HCEC 1CT (cell line): ENCODE measurements at places on chromosomes 7 and 10.

DNA sequence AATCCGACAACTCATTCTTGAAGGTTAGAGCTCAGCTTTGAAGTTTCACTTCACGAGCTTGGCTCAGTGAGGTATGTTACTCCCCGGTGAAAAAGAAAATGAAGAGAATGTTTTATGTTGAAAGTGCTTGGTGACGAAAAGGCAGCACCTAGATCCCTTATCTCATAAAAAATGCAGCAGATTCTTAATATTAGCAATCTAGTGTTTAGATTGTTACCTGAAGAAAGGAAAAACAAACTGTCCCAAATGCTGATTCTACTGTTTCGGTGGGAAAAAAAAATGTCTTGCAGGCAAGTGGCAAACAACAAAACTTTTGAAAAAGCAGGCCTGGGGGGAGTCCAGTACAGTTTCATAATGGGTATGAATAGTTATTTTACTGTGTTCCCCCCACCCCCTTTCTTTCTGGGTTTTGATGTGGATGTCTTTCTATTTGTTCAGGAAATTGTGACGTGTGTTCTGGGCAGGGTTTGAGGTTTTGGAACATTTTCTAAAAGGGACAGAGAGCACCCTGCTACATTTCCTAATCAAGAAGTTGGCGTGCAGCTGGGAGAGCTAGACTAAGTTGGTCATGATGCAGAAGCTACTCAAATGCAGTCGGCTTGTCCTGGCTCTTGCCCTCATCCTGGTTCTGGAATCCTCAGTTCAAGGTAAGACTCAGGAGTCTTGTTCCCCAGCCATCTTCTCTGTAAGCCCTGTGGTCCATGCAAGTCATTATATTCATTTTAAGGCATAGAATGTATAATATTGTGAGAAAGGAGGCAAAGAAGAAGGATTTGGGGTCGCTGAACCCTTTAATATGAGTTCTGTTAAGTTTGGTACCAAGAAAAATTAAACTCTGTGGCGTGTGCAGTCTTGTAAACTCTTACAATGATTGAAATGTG is at the start of gene SRGN:
TSS of gene SRGN (plus strand) at position 514 of the 881 bp plus-strand sequence. CDS start at position 569, 55 bp downstream.
- DNase-seq = peak; percentile 70

GRCh38 chr10:11150231-11150731 is 132.6 kb downstream of the CELF2 start:
- DNase-seq = no peak

GRCh38 chr7:27905951-27906350 is 166.0 kb downstream of the TAX1BP1 start:
- DNase-seq = no peak

DNA sequence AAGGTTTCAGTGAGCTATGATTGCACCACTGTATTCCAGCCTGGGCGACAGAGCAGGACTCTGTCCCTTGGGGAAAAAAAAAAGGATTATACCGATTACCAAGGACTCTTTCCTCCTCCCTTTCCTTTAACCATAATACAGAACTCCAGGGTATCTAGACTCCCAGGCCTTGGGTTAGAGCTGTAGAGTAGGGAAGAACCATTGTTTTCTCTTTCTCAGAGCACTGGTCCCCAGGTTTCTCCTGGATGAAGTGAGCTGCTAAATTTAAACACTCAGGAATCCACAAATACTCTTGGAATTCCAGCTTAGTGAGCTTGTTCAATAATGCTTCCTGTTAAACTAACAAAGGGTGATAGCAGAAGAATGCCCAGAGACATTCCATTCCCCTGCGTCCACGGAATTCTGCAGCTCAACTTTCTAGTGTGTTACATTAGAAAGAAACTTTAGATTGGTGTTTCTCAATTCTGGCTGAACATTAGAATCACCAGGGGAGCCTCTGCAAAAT is 14.6 kb upstream of the RPEL1 start:
- DNase-seq = peak; percentile 97

DNA sequence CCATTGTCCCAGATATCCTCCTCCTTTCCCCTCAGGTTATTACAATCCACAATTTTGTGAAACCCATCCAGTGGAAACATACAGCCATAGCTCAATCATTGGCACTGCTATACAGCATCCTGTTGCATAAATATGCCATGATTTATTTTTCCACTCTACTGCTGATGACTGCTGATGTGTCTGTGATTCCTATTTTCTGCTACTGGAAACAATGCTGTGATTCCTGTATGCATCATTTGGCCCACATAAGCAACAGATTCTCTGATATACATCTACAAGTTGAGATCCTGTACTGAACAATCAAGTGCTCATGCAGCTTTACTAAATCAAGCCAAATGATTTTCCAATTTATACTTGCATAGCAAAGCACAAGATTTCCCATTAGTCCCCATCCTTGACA is 39.6 kb downstream of the CUL2 start:
- DNase-seq = no peak

DNA sequence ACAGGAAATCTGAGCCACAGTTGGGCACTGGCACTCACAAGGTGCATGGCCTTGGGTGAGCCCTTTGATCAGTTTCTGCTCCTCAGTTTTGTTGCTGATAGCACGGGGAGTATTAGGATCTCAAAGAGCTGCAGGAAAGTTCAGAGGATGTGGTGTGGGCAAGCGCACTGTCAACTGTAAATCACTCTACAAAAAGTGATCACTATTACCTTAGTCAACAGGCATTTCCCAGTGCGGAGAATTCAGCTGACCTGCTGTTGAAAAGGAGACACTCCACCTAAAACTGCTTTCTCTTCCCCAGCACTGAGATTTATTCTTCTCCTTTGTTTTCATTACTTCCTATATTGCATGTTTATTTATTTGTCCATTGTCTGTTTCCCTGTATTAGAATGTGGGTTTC is 331.0 kb downstream of the PRPF18 start:
- no peak for DNase-seq

GRCh38 chr7:2104716-2105115 is 128.0 kb downstream of the MAD1L1 start:
- no peak for DNase-seq

- DNase-seq = no peak
Observed at GRCh38 chr7:2202901-2203765, 29.6 kb downstream of the MAD1L1 start.

GRCh38 chr7:152336754-152337368 is 98.9 kb downstream of the KMT2C start:
- DNase-seq = peak; percentile 63

DNA sequence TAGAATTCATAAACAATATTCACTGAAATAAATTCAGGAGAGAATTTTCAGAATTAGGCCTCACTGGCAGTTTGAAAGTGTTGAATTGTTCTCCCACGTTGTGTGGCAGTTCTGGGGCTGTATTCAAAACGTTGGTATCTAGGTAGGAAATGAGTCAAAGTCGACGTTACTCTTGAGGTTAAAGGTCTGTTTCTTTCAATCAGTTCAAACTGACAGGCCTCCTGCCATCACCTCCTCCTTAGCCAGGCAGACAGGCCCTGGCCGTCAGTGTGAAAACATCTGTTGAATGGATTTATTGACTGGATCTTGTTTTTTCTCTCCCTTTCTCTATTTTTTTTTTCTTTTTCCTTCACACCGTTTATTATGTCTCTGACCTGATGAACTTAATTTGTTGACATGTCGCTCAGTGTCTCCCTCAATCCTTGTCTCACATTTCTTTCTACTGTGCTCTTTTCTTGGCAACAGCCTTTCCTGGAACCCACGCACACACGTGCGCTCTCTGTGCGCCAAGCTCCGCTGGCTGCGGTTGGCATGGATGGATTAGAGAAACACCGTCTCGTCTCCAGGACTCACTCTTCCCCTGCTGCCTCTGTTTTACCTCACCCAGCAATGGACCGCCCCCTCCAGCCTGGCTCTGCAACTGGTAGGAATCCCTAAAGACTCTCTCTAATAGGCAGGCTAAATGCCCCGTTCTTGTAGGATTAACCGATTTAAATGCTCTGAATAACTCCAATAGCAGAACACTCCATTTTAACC is 231.7 kb downstream of the HDAC9 start:
- no peak for DNase-seq

DNA sequence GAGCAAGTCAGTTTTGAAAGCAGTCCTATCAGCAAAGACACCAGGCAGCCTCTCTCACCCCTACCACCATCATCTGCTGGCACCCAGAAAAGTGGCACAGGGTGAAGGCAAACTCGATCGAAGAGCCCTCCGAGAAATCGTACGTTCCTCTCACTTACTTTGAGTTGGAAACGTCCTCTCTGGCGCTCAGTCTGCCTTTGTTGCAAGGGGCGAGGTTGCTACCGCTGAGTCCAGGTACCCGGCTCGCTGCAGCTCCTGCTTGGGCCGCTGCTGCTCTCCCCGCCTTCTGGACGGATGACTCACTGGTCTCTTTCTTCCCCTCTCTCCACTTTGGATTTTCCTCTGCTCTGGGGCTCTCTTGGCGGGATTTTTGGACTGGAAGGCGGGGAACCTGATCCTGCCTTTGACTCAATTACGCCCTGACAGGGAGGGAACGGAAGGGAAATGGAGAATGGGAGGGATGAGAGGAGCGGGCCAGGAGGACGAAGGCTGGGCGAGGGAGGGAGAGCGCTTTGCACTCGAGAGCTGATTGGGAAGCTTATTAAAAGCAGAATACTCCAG is at the start of gene PTN:
TSS of gene PTN (minus strand) at position 453 of the 561 bp plus-strand sequence. CDS start 88,760 bp downstream, outside the sequence.
- DNase-seq = peak; percentile 63

DNA sequence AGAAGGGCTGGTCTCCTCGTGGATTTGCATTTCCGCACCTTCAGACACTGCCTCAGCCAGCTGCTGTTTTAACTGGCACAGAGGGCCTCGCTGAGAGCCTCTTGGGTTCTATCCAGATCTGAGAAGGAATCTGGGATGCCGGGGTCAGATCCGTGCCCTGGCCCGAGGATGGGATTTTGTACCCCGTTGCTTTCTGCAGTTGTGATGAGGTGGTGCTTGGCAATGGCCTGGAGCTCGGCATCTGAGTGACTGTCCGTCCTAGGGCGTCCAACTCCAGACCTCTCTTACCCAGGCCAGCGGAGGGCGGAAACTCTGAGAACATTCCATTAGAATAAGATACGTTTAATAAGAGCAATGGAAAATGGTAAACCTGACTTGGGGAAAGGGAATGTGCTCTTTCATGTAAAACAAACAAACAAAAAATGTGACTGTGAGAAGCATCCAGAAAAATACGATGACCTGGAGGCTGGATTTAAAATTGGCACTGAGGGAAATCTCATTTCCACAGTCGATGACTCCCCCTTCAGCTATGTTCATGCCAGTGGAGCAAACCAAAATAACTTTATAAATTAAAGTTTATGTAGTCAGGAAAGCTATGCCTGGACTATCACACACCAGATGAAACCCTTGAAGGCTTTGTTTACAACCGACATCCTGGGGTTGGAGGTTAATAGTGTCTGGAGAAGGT is 39.6 kb downstream of the GRK5 start:
- peak; percentile 94 for DNase-seq

- DNase-seq = no peak
Observed at GRCh38 chr10:27258492-27258837, 17.9 kb upstream of the ACBD5 start.

DNA sequence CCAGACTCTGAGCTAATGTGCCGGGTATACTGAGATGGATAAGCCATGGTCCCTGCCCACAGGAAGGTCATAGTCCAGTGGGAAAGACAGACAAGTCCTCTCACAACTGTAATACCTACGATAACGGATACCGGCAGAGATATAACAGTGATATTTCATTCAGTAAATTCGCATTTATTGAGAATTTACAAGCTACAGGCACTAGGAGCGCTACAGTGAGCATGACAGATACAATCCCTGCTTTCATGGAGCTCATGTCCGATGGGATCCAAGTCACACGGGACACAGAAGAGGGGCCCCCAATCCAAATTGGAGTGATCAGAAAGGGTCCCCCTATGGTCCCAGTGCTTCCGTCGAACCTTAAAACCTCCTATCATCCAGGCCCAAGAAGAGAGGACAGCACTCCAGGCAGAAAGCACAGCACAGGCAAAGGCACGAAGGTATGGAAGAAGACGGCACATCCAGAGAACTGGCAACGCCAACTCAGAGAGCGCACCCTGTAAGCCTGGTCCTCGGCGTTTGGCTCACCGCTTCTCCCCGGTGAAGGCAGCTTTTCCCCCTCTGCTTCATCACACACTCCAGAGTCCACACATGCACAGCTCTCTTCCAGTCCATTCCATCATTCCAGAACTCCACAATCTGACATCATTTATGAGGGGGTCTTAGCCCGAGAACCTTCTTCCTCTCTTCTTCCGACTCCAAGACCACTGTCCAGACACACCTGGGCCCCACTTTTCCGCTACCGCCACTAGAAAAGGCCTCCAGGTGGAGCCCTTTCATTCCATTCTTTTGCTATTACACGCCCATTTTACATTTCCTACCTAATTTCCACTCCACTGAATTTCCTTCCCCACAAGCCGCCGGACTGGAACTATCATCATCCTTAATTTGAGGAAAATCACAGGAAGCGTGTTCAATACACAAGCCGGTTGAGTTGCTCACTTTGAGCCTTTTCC is 47.8 kb upstream of the NKX2-3 start:
- DNase-seq = no peak

GRCh38 chr10:4568731-4569130 is 257.3 kb upstream of the AKR1E2 start:
- DNase-seq = no peak

DNA sequence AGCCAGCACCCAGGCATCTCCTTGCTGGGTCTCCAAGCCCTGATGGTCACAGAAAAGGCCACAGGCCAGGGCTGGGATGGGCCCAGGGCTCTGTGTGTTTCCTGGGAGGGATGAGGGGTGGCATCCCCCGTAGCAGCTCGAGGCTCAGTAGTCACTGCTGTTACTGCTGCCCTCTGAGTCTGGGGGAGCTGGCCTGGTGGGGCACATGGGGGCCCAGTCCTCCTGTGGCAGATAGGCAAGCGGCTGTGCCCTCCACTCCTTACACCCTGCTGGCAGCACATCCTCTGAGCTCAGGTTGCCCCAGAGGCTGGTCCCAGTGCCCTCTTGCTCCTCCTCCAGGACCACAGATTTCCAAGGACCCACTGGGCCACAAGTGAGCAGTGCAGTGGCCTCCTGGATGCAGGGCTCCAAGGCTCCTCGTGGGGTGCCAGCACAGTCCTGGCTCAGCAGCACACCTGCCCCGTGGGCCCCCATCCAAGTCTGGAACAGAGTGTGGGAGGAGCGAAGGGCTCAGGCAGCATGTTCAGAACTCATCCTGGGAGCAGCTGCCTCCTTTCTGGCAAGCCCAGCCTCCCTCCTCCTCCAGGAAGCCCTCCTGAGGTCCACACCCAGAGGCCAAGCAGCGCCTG is 31.5 kb upstream of the TUBB8 start:
- no peak for DNase-seq

DNA sequence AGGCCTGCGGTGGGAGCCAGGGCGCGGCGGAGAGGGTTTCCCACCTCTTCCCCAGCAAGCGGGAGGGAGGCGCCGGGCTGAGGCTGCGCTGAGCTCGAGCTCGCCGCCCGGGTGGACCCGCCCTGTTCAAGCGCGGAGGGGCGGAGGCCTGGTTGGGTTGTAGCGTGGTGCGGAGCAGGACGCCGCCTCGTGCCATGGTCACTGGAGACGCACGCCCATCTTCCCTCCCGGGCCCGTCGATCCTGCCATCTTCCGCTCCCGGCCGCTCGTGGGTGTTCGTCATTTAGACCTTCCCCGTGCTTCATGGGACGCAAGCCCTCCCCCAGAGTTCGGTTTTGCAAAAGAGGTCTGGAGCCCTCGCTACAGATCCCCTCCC is 9.3 kb upstream of the EN2 start:
- no peak for DNase-seq

GRCh38 chr7:43791665-43792064 is 33.2 kb downstream of the BLVRA start:
- no peak for DNase-seq

GRCh38 chr7:9962742-9963141 is 1010.9 kb upstream of the PHF14 start:
- DNase-seq = no peak
